ENCODE measurements at places on chromosomes 1 and 21. TPM values are rescaled to one million over a fixed set of nuclear protein-coding genes. Genes with fewer than 3 reads are reported as not detected.

The FAM167B gene
- 0.69 TPM for total RNA-seq

The LY9 gene
- total RNA-seq = 4.9 TPM

The PADI3 gene
- total RNA-seq = not detected

The PAPPA2 gene
- 0.44 TPM for total RNA-seq

The RXRG gene
- not detected for total RNA-seq

The HSD3B2 gene
- total RNA-seq = not detected

The ABCB10 gene
- total RNA-seq = 31.0 TPM

The SERTAD4 gene
- total RNA-seq = not detected

The SHISAL2A gene
- 11.0 TPM for total RNA-seq

The MIS18A gene
- total RNA-seq = 34.2 TPM

GRCh38 chr1:51927029-51927428 is 48.5 kb upstream of the NRDC start:
- DNase-seq = no peak

GRCh38 chr1:42686418-42686817 is 4.2 kb downstream of the YBX1 start:
- no peak for DNase-seq

- DNase-seq = no peak
Observed at GRCh38 chr1:238779716-238780115, 606.7 kb upstream of the CHRM3 start.

- no peak for DNase-seq
Observed at GRCh38 chr1:224203243-224204016, 20.4 kb downstream of the DEGS1 start.

- DNase-seq = no peak
Observed at GRCh38 chr1:10007169-10007568, 10.1 kb downstream of the RBP7 start.

DNA sequence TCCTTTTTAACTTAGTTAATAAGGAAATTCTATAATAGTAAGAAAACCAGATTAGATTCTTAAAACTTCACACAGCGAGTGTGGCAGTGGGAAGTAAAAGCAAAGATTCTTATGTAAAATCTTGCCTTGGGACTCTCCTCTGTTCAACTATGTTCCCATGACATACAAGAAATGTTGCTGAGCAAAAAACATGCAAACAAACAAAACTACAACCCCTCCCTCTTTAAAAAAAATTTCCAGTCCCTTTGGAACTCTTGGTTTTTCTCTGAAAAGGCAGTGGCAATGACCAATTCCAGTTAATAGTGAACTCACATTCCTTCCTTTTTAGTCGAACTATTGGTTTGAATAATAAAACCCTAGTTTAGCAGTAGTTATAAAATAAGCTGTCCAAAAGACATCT is 453.1 kb upstream of the ZRANB2 start:
- no peak for DNase-seq

DNA sequence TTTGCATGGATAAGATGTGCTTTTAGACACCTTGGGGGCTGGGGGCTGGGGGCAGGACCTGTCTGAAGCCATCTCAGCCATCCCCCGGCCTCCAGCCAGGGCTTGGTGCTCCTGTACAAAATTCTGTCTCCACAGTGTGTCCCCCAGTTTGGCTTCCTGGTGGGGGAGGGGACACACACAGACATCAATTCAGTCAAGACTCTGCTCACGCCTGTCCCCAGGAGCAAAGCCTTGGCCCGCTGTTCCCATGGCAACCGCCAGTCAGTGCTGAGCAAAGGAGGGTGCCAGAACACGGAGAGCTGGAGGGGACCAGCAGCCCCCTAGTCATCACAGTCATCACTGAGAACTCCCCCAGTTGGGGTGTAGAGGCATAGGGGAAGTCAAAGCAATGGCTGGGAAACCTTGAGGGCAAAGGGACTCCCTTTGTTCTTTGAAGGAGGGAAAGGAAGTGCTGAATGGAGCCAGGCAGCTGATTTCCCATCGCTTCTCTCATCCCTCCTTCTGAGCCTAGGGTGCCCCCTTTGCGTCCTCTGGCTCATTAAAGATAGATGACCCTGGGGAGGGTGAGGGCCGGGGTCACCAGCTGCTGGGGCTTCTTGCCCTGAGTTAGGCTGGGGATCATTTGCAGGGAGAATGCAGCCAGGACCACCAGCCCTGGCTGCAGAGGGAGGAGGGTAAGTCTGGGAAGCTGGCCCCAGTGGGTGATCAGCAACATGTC is 134.9 kb upstream of the IPO9 start:
- no peak for DNase-seq

GRCh38 chr1:1777583-1777899 is 729 bp downstream of the NADK start:
- no peak for DNase-seq

DNA sequence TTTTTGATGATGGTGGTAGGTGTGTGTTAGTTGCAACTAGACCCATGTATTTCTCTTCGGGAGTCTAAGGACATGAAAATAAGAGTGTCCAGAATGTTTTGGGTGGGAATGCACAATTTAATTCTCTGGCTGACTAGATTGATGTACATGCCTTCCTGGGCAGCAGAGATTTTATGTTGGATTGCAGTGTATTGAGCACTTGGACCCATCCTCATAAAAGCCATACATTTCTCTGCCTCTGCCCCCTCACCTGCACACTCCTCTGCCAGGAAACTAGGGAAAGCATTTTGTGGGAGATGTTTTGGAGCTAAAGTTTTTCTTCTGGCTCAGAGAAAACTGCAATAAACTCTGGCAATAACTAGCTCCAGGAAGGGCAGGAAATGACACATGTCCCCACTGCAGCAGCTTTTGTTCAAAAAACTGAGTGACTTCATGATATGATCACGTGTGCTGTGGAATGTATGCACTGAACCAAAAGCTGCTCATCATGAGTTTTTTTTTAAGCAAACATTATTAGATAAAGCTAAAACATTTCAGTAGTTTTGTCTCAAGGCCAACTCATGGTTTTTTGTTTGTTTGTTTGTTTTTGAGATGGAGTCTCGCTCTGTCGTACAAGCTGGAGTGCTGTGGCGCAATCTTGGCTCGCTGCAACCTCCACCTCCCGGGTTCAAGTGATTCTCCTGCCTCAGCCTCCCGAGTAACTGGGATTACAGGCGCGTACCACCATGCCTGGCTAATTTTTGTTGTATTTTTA is 17.6 kb downstream of the RIT1 start:
- peak; percentile 34 for DNase-seq

- DNase-seq = no peak
Observed at GRCh38 chr1:208759255-208759654, 515.1 kb upstream of the PLXNA2 start.

- no peak for DNase-seq
Observed at GRCh38 chr1:201916649-201917249, 28.1 kb downstream of the SHISA4 start.

DNA sequence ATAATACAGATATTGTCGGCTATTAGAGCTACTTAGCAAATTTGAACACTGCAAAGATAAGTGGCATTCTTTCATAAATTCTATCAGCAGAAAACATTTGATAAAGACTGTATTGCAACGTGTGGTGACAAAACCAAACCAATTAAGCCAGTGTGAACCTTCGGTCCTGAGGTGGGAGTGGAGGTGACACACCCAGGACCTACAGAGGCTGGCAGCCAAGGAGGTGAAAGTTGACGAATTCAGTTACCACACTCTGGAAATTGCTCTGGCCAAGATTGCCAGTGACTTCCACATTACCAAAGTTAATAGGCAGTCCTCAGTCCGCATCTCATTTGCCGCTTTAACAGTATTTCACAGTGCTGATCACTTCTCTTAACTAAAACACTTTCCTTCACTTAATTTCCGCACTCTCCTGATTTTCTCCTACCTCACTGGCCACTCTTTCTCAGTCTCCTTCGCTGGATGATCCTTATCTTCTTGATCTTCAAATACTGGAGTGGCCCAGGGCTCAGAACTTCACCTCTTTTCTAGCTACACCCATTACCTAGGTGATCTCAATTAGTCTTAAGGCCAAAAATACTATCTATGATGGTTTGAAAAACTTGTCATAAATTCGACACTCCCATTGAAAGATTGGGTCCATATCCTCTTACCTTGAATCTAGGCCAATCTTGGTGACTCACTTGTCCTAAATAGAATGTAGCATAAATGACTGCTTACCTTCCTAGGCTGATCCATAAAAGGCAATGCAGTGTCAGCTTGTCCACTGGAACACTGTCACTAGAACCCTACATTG is 5.1 kb upstream of the CDC42BPA start:
- no peak for DNase-seq

DNA sequence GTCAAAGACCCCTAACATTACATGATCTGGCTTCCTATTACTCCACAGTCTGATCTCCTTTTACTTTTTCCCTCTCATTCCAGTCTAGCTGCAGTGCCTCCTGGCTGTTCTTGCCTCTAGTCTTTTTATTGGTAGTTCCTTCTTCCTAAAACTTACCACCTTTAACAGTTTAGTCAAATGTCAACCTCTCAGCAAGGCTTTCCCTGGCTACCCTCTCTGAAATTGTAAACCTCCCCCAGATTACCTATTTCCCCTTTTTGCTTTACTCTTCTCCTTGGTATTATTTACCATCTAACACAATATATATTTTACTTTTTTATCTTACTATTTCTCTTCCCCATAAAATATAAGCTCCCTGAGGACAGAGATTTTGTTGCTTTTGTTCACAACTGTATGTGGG is 129.6 kb downstream of the CLEC20A start:
- DNase-seq = no peak

- DNase-seq = peak; percentile 83
Observed at GRCh38 chr1:32773018-32773763, 44.0 kb downstream of the YARS1 start.

DNA sequence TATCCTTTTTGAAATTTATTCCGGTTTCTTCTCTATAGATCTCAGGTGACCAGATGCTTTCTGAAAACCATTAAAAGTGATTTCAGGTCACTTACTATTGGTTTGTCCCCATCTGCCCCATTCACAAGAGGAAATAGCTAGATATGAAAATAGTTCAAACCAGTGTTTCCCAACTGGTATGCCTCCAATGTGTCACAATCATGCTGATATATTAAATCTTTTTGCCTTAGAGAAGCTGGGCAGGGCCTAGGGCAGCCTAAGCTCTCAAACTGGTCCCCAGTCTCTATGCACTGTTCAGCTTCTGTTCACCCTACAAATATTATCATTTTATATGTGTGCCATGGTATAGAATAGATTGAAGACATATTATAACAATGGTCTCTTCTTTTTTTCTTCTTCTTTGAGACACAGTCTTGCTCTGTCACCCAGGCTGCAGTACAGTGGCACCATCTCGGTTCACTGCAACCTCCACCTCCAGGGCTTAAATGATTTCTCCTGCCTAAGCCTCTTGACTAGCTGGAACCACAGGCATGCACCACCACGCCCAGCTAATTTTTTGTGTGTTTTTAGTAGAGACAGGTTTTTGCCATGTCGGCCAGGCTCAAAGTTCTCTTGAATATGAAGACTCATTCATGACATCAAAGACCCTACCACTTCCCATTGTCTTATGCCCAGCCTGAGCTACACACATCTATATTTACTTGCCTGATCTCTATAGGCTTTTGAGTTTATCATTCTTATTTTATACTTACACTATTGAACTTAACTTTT is 15.7 kb downstream of the PTPN22 start:
- no peak for DNase-seq

DNA sequence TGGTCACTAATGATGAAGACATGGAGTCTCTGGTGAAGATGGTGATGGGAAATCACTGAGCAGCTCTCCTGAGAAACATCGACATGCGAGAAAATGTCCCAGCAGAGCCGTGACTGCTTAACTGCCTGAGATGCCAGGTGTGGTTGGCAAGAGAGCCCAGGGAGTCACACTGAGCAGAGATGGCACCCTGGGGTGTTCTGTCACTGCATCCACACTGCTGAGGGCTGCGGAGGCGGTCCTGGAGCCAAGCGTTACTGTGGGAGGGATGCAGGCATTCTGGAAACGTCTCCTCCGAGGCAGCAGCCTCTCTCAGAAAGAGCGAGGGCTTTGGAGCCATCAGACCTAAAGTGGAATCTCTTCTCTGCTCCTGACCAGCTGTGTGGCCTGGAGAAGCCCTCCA is 57.2 kb downstream of the EPHB2 start:
- DNase-seq = no peak

GRCh38 chr21:44887126-44887806 is 13.8 kb upstream of the PTTG1IP start:
- no peak for DNase-seq

DNA sequence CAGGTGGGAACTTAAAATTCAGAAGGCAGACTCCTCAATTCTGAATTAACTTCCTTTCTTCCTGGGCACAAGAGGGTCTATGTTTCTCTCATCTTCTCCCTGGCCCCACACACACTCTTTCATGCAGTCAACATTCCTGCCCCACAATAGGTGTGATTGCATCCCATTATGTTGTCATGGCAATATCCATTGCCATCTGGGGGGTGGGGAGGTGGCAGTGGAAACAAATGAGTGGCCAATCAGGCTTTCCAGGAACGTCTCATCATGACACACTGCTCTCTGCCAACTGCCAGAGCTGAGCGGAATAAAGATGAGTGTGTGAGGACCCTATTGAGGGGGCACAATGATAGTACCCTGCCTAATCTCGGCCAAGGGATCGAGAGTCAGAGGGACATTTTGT is 80.4 kb downstream of the KCND3 start:
- DNase-seq = no peak

- DNase-seq = no peak
Observed at GRCh38 chr1:225921734-225922709, 2.0 kb downstream of the PYCR2 start.

DNA sequence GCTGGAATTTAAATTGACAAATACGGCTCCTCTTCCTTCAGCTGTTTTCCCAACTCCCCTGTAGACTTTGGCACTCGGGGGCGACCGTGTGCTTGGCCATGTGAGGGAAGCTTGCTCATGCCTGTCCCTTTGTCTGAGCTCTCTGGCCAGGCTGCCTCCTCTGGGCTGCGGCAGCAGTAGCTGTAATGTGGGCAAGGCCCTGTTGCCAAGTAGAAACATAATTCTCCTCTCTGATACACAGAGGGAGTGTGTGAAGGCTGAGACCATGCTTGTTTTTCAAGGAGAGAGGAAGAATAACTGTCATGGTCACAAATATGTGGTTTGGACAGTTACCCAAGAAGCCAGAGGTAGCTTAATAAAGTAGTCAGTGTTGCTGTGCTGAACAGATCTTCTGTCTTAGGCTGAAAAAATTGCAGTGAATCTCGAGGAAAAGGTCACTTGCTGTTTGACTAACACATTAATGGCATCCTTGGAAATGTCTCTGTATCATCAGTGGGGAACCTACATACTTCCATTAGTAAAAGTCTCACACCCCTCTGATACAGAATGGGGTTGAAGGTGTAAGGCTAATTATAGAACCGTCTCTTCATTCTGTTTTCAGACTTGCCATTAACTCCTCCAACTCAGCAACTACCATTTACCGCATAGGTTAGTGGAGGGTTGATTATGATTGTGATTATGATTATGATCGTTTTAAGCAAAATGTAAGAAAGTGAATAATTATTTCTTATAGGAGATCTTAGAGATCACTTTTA is 94.6 kb downstream of the TGFB2 start:
- DNase-seq = no peak

DNA sequence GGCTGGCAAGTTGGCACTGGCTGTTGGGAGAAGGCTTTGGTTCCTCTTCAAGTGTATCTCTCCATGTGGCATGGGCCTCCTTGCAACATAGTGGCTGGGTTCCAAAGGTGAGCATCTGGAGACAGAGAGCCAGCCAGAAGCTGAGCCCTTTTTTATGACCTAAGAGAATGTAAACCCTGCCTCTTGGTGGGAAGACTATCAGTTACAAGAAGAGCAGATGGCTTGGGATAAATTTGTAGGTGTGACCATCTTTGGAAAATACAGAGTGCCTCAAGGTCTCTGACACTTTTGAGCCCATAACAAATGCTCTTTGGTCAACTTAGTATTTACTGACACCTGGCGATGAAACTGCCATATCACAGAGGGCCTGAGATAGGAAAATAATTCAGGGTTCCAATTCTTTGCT is 31.4 kb upstream of the PRELP start:
- no peak for DNase-seq

GRCh38 chr1:46673749-46674182 is 2.1 kb downstream of the TEX38 start:
- peak; percentile 45 for DNase-seq
